ENCODE measurements at places on chromosomes 6 and 20.

DNA sequence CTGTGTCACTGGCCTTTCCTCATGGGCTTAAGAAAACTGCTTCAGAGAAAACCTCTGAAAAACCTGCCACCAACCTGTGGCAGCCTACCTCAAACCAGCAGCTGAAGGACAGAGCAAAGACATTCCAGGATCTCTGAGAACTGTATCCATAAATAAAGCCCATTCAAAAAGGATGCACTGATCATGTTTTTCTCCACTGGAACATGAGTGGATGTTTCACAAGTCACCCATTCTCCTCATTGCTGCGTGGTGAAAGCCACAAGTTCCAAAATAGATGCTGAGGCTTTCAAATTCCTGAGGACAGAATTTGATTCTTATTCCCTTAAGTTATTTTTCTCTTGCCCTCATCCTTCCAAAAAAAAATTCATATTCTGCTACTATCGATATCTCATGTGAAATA, 280.6 kb downstream of the KHDC1L start:
- DNase-seq, result no peak

GRCh38 chr6:130575971-130576370, 210.2 kb downstream of the TMEM200A start:
- DNase-seq, result no peak

DNA sequence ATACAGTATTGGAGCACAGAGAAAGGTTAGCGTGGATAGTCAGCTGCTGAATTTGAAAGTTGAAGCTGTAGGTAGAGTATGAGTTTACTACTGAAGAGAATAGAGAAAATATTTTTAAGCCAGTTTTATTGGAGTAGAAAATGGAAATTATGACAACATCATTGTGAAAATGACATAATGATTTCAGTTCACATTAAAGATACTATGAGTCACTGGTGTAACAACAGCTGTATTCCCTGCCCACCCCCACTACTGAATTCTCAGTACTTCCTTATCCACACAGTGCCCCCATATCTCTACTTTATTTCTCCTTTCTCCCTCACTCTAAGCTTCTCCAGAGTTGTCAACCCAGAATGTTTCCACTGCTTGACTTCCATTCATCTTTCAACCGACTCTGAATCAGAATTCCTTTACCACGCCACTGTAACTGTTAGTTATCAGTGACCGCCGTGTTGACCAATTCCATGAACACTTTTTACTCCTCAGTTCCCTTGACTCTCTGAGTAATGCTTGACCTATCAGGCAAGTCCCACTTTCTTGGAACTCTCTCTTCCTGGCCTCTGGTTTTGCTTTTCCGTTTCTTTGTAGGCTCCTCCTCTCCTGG, 139.6 kb downstream of the AIG1 start:
- no peak for DNase-seq

DNA sequence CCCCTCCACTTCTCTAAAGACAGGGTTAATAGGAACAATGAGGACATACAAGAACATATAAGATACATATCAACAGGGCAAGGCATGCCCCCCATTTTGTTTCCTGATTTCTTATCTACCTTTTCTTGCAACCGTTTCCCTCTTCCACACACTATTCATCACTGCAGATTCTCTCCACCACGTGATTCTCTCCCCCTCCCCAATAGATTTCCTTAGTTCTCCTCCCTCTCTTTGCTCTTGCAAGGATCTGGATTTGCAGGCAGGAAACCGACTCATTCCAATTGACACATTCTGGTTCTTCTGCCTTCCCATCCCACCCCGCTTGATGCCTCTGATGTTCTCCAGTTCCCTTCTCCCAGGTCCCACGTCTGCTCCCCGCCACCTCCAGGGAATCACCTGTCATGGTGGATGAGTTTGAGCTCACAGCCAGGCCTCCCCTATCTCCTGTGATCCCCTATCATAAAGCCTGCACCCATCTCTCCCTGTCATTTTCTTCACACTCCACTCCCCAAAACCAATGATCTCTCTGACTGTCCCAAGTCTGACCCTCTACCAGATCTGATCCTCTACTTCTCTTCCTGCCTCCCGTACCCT, 7.5 kb downstream of the GABBR1 start:
- no peak for DNase-seq

DNA sequence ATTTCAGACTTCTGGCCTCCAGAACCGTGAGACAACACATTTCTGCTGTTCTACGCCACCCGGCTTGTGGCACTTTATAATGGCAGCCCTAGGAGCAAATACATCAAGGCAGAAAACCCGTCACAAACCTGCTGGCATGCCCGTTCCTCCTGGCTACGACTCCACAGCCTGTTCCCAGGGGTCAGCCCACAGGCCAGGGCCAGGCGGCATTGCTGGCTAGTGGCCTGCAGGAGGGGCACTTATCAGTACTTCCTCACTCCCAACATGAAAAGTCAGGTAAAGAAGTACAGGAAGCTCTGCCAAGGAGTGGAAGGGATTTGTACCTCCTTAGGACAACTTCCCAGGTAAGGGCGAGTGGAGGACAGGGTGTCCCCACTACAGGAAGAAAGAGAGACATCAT, 223.1 kb upstream of the AGPAT4 start:
- no peak for DNase-seq

- no peak for DNase-seq
Observed at GRCh38 chr20:44176833-44177534, 10.0 kb downstream of the JPH2 start.

DNA sequence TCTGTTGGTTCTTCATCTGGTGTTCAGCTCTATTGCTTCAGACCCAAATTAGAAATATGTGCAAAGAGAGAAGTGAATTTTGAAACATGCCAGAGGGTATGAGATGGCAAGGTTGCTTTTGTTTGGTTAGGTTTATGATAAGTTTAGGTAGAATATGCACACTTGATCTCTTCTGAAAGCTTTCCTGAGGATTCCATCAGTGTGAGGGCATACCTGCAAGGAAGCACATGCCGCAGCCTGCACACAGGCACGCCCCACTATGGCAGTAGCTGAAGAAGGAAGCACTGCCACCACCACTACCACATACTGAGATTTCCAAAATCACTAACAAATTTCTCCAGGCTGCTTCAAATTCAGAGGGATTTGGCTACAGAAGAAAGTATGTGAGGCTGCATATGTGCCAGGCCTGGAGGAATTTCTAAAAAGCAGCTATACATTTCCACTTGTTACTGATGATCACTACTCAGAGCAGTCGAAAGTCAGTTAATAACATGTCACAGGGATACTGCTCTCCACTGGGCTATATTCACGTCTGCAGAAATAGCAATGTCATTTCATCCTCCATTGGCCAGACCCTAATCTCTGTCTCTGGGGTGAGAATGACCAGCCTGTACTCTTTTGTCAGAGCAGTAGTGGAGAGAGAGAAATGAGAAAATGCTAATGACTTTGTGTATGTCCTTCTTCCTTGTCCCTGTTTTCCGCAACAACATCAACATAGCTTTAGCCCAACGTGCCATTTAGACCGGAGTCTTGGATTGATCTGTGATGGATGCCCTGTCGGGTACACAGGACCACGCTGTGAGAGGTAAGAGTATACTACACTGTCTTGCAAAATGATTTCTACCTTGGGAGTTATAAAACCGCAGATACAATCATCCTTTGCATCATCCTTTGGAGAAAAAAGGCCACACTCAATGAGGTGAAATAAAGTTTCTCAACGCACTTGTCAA, 396.7 kb downstream of the LAMA2 start:
- DNase-seq, result no peak

GRCh38 chr6:50187351-50187921, 137.7 kb upstream of the DEFB112 start:
- DNase-seq, result no peak

DNA sequence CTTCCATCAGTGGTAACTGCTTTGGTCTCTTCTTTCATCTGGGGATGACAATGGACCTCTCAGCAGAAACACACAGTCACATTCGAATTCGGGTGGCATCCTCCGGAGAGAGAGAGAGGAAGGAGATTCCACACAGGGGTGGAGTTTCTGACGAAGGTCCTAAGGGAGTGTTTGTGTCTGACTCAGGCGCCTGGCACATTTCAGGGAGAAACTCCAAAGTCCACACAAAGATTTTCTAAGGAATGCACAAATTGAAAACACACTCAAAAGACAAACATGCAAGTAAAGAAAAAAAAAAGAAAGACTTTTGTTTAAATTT, 6.1 kb downstream of the EDN1 start:
- no peak for DNase-seq

- no peak for DNase-seq
Observed at GRCh38 chr20:10063482-10063881, 28.7 kb downstream of the ANKEF1 start.

GRCh38 chr6:111057074-111057752, 30.1 kb upstream of the SLC16A10 start:
- peak; percentile 58 for DNase-seq

GRCh38 chr6:117538615-117539014, 56.1 kb downstream of the DCBLD1 start:
- DNase-seq, result no peak

- DNase-seq, result no peak
Observed at GRCh38 chr6:3610921-3611320, 140.6 kb downstream of the PXDC1 start.

DNA sequence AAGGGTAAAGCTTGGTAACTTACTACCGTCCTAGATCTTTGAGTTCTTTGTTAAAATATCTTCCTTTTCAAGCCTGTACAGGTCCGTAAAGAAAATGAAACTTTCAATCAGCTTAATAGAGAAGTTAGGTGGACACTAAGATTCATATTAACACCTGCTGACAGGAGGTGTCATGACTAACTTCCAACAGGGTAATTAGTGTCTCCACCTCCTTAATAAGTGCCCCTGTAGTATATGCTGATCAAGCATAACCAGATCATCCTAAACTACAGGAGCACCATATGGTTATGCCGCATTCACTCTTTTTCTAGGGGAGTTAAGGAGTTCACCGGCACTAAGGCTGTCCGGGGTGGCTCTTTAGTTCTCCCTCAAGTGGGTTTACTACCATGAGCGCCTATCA, 23.9 kb upstream of the RALGAPA2 start:
- DNase-seq, result no peak

- no peak for DNase-seq
Observed at GRCh38 chr20:19750101-19750606, 7.9 kb upstream of the RIN2 start.

- no peak for DNase-seq
Observed at GRCh38 chr6:15519681-15520080, 143.1 kb downstream of the DTNBP1 start.

- no peak for DNase-seq
Observed at GRCh38 chr6:133404151-133404550, 163.0 kb downstream of the EYA4 start.

DNA sequence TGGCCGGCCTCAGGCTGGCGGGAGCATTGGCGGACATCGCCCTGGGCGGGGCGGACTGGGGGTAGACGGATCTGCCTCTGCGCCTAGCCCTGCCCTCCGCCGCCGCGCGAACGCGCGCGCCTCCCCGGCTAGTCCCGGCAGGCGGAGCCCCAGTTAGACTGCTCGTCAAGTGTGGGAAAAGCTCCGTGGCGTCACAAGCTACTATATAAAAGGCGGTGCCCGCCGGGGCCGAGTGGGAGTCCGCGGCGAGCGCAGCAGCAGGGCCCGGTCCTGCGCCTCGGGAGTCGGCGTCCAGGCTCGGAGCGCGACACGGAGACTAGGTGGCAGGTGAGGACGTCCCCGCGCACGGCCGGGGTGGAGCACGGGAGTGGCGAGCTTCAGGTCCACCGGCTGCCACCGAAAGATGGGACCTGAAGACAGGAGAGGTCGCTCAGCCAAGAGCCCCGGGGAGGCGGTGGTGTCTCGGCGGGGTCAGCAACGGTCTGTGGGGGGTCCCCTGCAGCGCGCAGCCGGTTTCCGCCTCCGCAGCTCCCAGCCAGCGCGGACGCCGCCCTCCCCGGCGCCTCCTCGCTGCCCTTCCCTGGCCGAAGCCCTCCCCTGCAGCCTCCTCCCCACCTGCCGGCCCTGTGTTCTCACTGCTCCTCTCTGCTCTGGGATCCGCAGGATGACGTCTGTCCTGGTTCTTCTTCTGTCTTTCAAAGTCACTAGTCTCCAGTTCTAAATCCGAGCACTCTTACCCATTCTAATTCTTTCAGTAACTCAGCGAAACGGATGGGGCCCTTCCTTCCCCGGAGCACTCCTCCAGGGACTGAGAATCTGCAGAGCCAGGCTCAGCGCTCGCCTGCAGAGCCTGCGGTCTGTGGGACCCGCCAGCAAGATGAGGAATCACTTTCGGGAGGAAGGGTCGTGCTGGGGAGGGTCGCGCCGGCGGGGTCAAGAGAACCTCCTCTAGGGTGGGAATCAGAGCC, 4.3 kb upstream of the RIPK1 start:
- DNase-seq, result peak; percentile 90

DNA sequence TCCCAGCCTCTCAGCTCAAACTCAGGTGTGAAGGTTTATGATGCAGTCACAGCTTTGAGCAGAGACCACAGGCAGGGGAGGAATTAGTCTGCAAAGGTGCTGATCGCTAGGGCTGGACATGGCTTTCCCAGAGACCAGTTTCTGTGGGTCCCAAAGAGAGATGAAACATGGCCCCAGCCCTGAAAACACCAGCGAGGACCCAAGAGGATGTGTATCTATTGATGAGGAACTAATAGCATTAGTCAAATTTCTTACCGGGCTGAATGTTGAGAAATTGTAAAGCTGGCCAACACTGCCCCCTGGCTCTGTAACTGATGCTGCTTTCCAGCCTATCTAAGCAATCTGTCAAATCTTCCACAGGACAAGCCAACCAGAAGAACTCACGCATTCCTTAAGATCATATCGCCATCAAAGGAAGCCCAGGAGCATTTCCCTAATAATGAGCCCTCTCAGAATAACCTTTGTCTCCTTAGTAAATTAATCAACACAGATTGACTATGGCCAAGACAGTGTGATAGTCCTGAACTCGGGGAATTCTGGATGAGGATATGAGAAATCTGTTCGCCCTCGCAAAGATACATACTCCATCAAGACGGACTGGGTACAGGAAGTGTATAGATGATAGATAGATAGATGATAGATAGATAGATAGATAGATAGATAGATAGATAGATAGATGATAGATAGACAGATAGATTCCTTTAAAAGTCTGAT, 7.8 kb upstream of the ACSS1 start:
- DNase-seq, result peak; percentile 57

DNA sequence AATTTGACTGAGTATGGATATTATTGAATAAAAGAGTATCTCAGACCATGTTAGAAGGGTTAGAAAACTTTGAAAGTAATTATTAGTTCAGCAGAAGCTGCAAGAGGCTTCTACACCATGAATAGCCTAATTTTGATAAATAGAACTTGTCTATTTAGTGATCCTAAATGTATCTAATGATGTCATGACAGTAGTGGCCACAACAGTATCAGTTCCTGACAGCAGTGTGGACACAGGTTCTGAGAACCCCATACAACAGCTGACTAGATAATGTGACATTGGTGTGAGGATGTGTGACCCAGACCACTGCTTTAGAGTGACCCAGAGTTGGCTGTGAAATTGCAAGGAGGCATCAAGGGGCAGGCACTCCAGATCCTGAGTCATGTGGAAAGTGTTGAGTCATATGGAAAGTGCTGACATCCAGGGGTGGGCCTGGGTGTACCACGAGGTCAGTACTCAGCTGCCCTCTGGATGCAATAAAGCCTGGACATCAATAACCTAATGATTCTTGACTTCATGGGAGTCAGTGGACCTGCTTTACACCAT, 754.7 kb downstream of the DHX35 start:
- DNase-seq, result no peak

GRCh38 chr6:36020154-36020553, 4.3 kb downstream of the SLC26A8 start:
- no peak for DNase-seq
